ENCODE measurements at places on chromosomes 2 and 18.

DNA sequence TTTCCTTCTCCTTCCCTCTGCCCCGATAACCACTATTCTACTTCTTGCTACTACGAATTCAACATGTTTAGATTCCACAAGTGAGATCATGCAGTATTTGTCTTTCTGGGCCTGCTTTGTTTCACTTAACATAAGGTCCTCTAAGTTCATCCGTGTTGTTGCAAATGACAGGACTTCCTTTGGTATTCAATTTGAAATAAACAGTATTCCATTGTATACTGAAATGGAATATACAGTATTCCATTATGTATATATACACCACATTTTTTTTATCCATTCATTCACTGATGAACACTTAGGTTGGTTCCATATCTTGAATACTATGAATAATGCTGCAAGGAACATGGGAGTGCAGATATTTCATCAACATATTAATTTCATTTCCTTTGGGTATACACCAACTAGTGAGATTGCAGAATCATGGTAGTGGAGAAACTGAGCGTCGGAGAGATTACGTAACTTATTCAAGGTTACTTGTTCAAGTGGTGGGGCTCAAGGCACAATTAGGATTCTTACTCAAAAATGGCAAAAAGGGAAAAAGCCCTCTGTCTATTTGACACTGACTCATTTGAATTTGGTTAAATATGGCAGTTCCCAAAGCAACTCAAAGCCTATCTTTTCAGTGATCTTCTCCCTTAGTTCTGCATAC, 85.1 kb downstream of the CHN1 start:
- DNase-seq: no peak

GRCh38 chr2:102634831-102635241, 15.5 kb downstream of the SLC9A2 start:
- DNase-seq: no peak

GRCh38 chr2:236527159-236527630, 42.4 kb upstream of the ACKR3 start:
- no peak for DNase-seq

GRCh38 chr2:178920916-178921513, 113.8 kb upstream of the TTN start:
- DNase-seq: no peak

- DNase-seq: no peak
Observed at GRCh38 chr18:61949946-61950345, 57.1 kb upstream of the RNF152 start.

GRCh38 chr2:12486205-12487118, 230.3 kb upstream of the TRIB2 start:
- DNase-seq: no peak

DNA sequence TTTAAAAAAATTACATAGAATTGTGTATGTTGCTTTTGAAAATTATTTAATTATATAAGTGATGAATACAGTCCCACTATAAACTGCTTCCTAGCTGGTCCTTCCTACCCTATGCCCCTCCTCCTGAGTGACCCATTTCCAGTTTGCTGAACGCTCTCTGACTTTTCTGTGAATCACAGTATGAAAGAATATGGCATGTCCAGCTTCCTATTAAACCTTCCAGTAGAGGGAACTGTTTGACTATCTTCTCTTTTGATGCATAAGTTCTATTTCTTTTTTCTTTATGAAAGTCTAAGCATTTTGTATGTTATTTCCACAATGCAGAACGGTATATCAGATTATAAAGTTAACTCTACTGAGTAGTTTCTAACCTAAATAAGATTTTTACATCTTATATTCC, 41.3 kb downstream of the PSMG2 start:
- DNase-seq: no peak

GRCh38 chr2:228378696-228379425, 197.4 kb upstream of the SPHKAP start:
- no peak for DNase-seq
